Panc1 (cell line): ENCODE measurements at places on chromosomes 5 and 9.

DNA sequence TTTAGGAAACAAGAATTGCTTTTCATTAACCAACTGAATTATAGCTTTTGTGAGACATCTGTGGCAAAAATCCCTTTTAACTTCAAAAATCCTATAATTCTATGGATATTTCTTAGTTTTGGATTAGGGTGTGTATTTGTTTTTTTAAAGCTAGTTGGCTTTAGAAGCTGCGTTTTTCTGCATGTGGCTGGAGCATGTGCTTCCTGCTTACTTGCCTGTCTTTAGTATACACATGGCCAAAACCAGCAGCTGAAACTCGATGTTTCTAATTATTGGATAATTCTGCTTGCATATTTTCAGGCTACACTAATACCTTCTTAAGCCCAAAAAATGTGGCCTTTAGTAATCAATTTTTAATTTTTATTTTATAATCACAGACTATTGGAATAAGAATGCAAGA, 8.9 kb downstream of the RECK start:
- no peak for DNase-seq

DNA sequence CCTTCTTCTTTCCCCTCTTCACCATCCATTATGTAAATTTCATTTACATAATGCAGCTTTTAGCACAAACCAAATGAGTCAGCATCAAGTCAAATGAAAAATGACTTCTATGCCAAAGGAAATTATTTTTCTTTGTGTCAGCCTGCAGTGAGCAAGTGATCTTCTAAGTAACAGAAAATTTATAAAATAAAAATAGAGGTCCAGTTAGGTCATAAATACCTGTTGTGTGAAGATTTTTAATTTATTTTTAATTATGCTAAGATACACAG, 16.7 kb upstream of the THG1L start:
- DNase-seq: no peak

DNA sequence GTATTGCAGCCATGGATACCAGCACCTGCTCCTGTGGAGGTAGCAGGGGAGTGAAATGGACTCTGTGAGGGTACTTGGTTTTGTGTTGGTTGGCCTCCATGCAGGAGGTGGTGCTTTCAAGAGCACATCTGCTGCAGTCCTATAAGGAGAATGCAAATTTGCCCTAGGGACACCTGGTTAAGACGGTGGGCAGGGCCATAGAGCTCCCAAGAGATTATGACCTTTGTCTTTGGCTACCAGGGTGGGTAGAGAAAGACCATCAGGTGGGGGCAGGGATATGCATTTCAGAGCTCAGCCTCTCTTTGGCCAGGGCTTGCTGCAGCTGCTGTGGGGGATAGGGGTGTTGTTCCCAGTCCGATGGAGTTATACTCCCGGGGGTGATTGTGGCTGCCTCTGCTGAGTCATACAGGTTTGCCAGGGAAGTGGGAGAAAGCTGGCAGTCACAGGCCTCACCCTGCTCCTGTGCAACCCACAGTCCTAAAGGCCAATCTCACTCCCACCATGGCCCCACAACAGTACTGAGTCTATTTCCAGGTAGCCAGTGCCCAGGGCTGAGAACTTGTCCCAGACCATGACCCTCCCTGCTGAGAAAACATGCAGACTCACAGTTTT, 14.0 kb upstream of the PDLIM4 start:
- no peak for DNase-seq

DNA sequence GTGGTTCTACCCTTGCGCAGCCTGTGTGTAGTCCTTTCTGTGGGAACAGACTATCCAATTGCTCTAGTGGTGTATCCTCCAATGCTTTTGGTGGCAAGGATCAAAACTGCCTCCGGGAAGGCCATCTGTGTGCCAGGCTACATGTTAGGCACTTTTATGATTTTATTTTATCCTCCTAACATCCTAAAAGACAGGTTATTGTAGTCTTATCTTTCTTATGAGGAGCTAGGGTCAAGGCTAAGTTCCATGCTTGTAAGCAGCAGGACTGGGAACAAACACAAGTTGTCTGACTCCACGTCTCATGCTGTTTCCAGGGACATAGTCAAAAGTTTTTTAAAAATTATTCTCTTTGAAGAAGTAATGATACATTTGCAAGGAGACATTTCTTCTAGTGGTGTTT, 278.7 kb upstream of the ADAMTSL1 start:
- DNase-seq: no peak

GRCh38 chr5:178827636-178828035, 32.1 kb upstream of the ZNF354B start:
- no peak for DNase-seq
